ENCODE measurements at places on chromosomes 7 and 10.
A peak's percentile ranks its signal among the peaks of the same experiment; 100 is the strongest.

GRCh38 chr7:1940863-1941262 lies 270.8 kb downstream of the ELFN1 start:
- DNase-seq = no peak

DNA sequence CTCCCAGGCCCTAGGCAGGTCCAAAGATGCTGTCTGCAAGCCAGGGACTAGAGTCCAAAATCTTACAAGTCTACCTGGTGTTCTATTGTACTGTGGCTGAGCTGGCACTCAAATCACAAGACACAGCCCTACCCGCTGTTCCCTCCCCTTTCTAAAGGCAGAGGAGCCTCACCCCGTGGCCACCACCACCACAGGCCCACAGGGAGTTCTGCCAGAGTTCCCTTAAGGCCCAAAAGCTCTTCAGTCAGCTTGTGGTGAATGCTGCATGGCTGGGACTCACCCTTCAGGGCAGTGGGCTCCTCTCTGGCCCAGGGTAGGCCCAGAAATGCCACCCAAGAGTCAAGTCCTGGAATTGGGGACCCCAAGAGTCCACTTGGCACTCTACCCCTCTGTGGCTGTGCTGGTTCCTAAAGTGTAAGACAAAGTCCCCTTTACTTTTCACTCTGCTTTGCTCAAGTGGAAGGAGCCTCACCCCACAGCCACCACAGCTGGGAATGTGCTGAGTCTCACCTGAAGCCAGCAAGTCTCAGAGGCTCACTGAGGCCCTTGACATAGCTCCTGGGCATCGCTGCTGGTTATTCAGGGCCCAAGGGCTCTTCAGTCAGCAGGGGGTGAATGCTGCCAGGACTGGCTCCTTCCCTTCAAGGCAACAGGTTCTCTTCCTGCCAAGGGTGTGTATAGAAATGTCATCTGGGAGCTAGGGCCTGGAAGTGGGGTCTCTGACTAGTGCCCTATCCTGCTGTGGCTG lies 48.8 kb upstream of the PSAP start:
- DNase-seq = no peak

DNA sequence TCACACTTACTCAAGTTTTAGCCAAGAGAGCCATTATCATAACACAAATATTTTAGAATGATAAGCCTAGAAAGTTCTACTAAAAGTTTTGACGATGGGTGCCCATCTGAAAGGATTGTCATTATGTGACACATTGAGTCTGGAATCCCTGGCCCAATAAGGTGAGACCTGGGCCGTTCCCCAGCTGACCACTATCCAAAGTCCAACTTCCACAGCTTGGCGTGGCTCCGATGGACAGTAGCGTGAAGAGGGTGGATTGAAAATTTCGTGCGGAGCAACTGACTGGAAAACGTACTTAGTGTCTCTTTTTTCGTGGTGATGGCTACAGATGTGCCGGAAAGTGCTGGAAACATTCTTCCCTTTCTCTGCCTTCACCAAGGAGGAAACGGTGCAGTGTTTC lies 439.0 kb upstream of the ZMIZ1 start:
- DNase-seq = no peak

GRCh38 chr10:33553748-33554571 lies 219.5 kb upstream of the NRP1 start:
- DNase-seq = no peak

- DNase-seq = peak; percentile 35
Observed at GRCh38 chr10:129949891-129950291, 14.2 kb downstream of the EBF3 start.

GRCh38 chr10:31467791-31468535 lies 148.9 kb downstream of the ZEB1 start:
- DNase-seq = no peak

GRCh38 chr10:130215931-130216231 lies 79.7 kb downstream of the GLRX3 start:
- DNase-seq = no peak

GRCh38 chr10:73854310-73854709 lies 20.0 kb downstream of the CAMK2G start:
- DNase-seq = no peak

- DNase-seq = no peak
Observed at GRCh38 chr7:94422827-94423460, 28.2 kb downstream of the COL1A2 start.

- DNase-seq = no peak
Observed at GRCh38 chr10:81704596-81704995, 170.4 kb upstream of the NRG3 start.

DNA sequence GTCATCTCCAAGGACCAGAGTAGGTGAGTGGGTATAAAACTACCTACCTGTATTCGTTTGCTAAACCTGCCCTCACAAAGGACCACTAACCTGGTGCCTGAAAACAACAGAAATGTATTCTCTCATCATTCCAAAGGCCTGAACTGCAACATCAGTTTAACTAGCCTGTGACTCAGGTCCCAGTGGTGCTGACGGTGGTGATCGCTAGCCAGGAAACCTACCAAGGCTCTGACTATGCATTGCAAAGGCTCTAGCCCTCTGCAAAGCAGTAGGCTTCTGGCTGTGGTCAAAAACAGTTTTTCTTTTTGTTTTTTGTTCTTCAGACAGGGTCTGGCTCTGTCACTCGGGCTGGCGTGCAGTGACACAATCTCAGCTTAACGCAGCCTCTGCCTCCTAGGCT lies 107.5 kb downstream of the NPTX2 start:
- DNase-seq = no peak

DNA sequence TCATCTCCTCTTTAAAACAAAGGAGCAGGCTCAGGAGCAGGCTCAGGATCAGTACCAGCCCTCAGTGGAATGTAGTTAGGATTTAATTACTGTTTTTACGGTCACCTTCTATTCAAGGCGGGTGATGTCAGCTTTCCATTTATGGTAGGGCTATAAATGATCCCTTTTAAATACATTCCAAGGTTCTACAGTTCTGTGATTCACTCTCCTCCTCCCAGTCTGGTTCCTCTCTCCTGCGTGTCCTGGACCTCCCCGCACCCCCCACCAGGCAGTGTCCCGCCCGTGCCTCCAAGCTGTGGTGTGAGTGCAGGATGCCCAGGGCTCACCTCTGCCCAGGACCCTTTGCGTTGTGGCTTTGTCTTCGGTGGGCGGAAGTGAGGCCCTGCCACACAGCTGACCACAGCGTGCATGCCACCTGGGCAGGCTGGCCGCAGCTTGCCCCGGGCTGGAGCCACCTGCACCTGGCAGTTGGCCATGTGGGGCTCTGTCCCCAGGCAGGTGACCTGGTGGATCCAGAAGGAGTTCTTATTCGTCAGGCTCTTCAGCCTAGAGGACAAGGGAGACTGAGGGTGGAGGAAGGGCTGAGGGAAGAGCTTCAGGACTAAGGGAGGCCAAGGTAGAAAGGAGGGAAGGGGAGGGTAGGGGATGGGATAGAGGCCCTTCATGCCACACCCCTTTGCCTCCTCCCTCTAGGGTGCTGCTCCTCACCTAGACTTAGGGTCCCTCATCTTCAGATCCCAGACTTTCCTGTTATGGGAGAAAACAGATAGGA lies 9.1 kb downstream of the LOXL4 start:
- no peak for DNase-seq

DNA sequence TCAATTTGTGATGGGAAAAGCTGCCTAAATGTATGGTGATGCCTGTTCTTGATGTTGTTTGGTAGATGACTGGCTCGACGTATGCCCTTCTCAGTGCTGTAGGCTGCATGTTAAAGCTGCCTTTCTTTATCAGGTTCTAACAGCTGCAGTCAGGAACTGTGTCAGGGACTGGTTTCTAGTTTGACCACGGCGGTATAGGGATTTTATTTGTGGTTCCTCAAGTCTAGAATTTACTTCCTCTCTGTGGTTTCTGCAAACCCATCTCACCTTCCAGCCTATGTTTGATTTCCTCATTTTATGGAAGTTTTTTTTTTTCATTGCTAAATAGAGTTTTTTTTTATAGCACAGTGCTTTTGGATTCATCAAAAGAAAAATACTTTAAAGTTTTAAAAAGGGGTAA lies 26.5 kb downstream of the LMTK2 start:
- DNase-seq = no peak

- DNase-seq = no peak
Observed at GRCh38 chr7:142876991-142877910, 8.3 kb downstream of the TRPV6 start.

- no peak for DNase-seq
Observed at GRCh38 chr10:987620-987869, 689 bp upstream of the GTPBP4 start.

GRCh38 chr7:107622894-107623293 lies 37.7 kb upstream of the SLC26A4 start:
- DNase-seq = no peak

GRCh38 chr7:50673096-50673495 lies 107.9 kb upstream of the DDC start:
- no peak for DNase-seq

GRCh38 chr7:23615331-23615730 lies 18.1 kb downstream of the CCDC126 start:
- DNase-seq = no peak

- no peak for DNase-seq
Observed at GRCh38 chr7:158476331-158476932, 111.2 kb downstream of the PTPRN2 start.

- no peak for DNase-seq
Observed at GRCh38 chr10:24989867-24990266, 26.1 kb downstream of the ENKUR start.

GRCh38 chr7:156620291-156620675 lies 20.3 kb upstream of the RNF32 start:
- DNase-seq = no peak

GRCh38 chr10:95847007-95847406 lies 60.8 kb upstream of the CC2D2B start:
- DNase-seq = no peak

DNA sequence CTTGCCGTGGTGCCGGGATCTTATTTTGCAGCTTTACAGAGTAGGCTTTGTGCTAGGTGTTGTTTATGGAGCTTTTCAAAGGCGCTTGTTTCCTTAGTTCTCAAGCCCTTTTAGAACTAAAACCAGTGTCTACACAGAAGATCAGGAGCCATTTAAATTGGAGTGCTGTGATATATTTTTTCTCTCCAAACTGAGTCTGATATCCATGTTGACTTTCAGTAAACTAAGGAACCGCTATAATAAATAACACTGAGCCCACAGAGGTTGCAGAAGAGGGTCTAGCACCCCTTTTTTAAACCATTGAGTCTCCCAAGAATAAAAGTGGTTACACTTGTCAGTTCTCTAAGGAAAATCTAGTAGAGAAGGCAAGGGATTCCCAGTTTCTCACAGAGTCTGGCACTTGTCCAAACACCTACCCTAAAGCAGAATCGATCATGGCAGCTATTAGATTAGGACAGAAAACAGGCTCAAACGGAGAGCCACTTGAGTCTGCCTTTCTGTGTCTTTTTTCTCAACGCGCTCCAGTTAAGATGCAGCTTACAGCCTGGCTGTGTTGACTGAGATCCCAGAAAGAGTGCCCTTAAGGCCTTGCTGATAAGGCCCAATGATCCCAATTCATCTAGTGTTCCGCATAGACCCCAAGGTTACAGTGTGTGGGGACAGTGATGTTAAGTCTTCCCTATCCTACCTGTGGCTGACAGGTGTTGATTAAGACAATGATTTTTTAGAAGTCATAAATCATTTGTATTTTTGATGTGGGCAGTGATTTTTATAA lies 804 bp downstream of the TMEM106B start:
- peak; percentile 47 for DNase-seq

DNA sequence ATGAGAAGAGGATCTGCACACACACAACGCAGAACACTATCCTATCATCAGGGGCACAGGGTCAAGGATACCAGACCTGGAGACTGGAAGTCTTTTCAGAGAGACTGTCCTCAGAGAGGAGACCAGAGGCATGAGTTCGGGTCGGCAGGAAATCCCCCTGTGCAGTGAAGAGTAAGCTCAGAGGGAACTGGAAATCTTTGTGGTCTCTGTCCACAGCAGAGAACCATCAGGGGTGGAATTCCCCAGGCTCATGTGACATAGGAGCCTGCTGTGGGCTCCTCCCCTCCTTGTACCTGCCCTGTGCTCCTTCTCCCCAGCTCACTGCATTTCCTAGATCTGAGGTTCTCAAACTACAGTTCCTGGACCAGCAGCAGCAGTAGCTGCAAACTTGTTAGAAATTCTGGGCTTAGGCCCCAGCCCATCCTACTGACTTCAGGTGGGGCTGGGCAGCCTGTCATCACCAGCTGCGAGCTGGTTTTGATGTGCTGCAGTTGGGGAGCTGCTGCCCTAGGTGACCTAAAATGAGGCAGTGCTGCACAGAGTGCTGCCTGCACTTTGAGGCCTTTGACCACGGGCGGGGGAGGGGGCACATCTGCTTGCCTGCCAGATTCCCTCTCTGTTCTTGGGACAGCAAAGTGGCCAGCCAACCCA lies 2.4 kb downstream of the ZMIZ2 start:
- DNase-seq = no peak

DNA sequence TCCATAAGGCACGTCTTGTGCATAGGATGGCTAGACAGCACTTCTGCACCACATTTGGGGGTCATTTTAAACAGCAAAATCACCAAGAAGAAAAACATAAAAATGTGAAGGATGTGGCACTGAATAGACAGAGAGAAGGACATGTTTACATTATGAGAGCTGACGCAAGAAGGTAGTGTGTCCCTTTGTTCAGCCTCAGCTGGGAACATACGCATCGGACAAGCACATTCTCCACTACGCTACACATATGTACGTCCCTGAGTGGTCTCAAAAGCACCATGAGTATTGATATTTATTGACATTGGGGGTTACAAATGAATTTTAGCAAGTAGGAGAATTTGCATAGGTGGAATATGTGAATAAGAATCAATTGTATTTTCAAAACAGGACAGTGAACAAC lies 20.2 kb downstream of the DDC start:
- DNase-seq = no peak

- DNase-seq = no peak
Observed at GRCh38 chr10:23448323-23448722, 9.4 kb downstream of the OTUD1 start.

DNA sequence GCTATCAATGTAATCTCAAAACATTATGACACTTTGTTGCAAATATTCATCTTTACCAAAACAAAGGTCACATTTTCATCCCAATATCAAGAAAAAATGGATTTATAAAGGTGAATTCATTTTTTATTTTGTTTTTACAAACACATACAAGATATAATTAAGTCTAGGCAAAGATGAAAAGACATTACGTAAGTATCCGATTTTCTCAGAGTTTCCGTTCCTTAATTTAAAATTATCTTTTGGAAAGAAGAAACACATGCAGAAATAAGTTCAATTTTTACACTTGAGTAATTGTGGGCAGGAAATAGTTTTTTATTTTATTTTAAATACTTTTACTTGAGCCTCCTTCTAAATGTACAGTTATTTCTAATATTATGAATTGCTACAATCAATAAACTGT lies 24.6 kb downstream of the RTKN2 start:
- no peak for DNase-seq

- no peak for DNase-seq
Observed at GRCh38 chr7:106551936-106552335, 109.0 kb downstream of the CCDC71L start.

- DNase-seq = no peak
Observed at GRCh38 chr10:36221101-36221500, 579.0 kb upstream of the FZD8 start.

GRCh38 chr7:75854233-75854632 lies 24.6 kb upstream of the RHBDD2 start:
- no peak for DNase-seq

- no peak for DNase-seq
Observed at GRCh38 chr10:132810807-132811700, 25.1 kb upstream of the NKX6-2 start.

All from NCI-H1105 (cell line).